HCEC 1CT (cell line): ENCODE measurements at places on chromosomes 3 and 15.

- no peak for DNase-seq
Observed at GRCh38 chr3:81436182-81436581, 325.3 kb downstream of the GBE1 start.

DNA sequence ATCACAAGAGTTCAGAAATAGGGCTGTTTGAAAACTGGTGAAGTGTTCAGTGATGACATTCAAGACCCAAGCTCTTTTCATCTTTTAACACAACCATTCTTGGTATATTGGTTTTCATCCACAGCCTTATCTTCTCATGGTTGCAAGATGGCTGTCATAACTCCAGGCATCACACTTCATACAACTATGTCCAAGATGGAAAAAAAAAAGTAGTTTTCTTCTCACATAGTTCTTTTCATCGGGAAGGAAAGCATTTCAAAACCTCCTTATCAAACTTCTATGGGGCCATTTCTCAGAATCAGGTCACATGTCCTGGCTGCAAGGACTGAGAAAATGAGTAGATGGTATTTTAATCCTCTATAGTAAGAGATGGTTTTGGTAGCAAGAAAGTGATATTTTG is 21.1 kb upstream of the MFSD1 start:
- no peak for DNase-seq

DNA sequence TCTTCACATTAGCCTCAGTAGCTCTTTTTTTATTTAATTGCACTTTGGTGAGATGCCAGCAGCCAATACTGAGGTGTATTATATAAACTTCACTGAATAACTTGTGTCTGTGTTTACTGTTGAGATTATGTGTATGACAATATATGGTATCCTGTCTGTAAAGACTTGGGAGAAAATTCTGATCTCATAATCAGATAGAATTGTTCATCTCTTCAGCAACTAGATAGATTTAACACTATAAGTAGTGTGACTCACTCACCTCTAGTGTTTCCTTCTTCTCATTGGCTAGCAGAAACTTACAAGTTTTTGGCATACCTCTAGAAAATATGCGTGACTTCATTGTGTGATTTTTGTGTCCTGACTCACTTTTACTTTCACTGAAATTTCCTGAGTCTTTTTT is 67.6 kb upstream of the TGFBR2 start:
- peak; percentile 92 for DNase-seq

GRCh38 chr15:72044956-72045355 is 73.0 kb downstream of the MYO9A start:
- DNase-seq, result no peak

- DNase-seq, result no peak
Observed at GRCh38 chr3:73894474-73895213, 269.9 kb upstream of the PDZRN3 start.

DNA sequence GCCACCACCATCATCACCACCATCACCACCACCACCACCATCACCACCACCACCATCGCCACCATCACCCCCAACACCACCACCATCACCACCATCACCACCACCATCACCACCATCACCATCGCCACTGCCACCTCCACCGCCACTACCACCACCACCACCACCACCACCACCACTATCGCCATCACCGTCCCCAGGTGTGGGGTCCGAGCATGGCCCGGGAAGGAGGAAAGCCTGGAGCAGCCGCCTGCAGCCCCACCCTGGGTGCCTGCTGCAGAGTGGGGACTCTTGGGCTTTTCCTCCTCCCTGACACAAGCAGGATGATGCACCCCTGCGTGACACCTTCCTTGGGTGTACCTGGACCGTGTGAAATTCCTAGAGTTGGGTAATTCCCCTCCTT is 43.9 kb downstream of the MUC4 start:
- no peak for DNase-seq

- no peak for DNase-seq
Observed at GRCh38 chr3:51800750-51801125, 21.7 kb upstream of the IQCF6 start.

GRCh38 chr3:99474776-99475175 is 163.6 kb upstream of the COL8A1 start:
- DNase-seq, result peak; percentile 53

GRCh38 chr3:12828751-12829150 is 12.6 kb downstream of the RPL32 start:
- DNase-seq, result no peak

- DNase-seq, result no peak
Observed at GRCh38 chr3:52350981-52351761, 35.1 kb downstream of the DNAH1 start.

DNA sequence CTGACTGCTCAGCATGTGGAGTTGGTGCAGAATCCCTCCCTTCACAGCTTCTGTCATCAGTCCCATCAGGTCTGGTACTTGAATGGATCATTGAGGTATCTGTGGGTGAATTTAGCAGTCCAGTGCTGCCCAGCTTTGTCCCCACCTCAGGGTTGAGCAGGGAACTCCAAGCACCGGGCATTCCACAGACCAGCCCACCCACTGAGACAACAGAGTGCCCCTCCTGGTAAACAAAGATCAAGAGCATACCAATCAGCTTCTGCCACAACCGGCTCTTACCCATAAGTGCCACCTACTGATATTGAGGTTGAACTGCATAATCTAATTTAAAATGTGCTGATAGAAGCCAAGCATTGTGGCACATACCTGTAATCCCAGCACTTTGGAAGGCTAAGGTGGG is 57.1 kb upstream of the FXR1 start:
- DNase-seq, result no peak

- DNase-seq, result peak; percentile 21
Observed at GRCh38 chr3:52633786-52634185, 51.9 kb downstream of the PBRM1 start.

- peak; percentile 61 for DNase-seq
Observed at GRCh38 chr3:53804697-53805462, 41.3 kb downstream of the CHDH start.

DNA sequence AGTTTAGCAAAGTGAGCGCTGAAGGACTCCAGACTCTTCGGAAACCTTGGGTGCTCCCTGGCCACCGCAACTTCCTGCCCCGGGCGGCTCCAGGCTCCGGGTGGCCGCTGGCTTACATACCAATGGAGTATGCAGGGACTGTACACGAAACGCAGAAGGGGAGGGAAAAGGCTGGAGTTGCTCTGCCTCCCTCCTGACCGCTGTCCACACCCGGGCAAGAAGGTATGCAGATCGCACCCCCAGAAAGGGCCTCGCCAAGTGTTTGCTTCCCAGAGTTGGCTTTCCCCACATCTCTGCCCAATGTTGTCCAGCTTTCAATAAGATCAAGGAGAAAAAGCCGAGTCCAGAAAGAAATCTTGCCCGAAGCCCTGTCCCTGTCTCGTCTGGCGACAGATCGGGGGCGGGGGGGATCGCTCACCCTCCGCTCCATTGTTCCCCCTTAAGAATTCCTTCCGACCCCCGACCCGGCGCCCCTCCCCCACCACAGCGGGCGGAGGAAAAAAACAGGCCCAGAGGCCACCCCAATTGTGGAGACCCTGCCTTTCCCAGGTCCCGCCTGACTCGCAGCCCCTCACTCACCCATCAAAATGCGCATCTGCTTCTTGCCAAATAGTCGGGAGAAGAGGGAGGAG is 533 bp downstream of the ARF4 start:
- peak; percentile 92 for DNase-seq
